Motor neuron (in vitro differentiated cells): ENCODE measurements at places on chromosomes 4 and X.

- ATAC-seq, result no peak
Observed at GRCh38 chrX:41661366-41662095, 27.2 kb upstream of the GPR34 start.

GRCh38 chrX:153685751-153686696 lies 1.7 kb upstream of the SLC6A8 start:
- no peak for ATAC-seq

- ATAC-seq, result no peak
Observed at GRCh38 chr4:184416913-184417734, 57.2 kb downstream of the IRF2 start.

- ATAC-seq, result peak; percentile 68
Observed at GRCh38 chrX:55451626-55451989, 319 bp upstream of the MAGEH1 start.

GRCh38 chr4:151166636-151167035 lies 67.2 kb downstream of the RPS3A start:
- ATAC-seq, result no peak
